Sigmoid colon (tissue), 7 donors: ENCODE measurements at places on chromosomes 16 and 17. TPM values are rescaled to one million over a fixed set of nuclear protein-coding genes. Genes with fewer than 3 reads are reported as not detected.

Gene HOXB3
- polyA plus RNA-seq: 6.2 TPM

Gene C16orf46
- 1.1 TPM for polyA plus RNA-seq

Gene OMG
- 5.4 TPM for polyA plus RNA-seq

DNA sequence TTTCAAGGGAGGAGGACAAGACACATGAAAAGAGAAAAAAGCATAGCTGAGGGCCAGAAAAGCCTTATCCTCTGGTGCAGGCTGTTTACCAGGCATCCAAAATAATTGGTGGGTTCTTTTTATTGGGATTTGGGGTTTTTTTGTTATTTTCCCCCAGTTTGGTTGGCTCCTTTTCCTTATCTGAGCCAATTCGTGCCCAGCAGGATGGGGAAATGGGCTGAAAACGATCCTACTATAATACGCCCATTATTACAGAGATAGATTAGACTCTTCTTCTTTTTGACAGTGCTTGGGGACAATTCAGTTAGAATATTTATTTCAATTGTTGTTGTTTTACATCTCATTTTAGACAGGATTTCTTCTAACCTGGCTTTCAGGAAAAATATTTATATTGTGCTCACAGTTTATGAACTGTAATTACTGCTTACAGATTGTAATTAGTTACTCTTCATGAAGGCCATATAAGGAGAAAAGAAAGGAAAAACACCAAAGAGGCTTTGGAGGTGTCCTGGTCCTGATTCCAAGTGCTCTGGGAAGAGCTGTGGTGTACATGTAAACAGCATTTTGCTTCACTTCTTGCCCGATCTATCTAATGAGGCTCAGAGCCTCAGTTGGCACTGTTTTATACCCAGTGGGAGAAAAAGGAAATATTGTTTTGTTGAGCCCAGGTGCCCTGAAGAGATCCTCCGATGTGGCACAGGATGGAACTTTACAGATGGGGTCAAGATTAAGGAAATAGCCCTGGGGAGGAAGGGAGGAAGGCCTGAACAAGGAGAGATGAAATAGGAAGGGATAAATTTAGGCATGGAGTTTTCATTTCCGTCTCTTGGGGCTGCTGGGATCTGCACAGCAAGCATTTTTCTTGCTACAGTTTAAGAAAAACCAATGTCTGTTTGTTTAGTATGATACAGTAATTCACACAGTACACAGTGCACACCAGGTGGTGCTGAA, 611 bp upstream of the ANKRD40 start:
- no peak for DNase-seq
- H3K36me3 ChIP-seq: no peaks in the 10 kb centered on the region
- peak overlapping the region; percentile 74 for H3K4me3 ChIP-seq
- peaks cover 46% of the 10 kb centered on the region for H3K4me1 ChIP-seq

GRCh38 chr17:38585056-38585917, 20.5 kb downstream of the SRCIN1 start:
- H3K27ac ChIP-seq: no peak overlapping the region
- DNase-seq: no peak
- no peak overlapping the region for H3K4me3 ChIP-seq
- H3K27me3 ChIP-seq: peaks cover 12% of the 10 kb centered on the region
- no peaks in the 10 kb centered on the region for H3K4me1 ChIP-seq

DNA sequence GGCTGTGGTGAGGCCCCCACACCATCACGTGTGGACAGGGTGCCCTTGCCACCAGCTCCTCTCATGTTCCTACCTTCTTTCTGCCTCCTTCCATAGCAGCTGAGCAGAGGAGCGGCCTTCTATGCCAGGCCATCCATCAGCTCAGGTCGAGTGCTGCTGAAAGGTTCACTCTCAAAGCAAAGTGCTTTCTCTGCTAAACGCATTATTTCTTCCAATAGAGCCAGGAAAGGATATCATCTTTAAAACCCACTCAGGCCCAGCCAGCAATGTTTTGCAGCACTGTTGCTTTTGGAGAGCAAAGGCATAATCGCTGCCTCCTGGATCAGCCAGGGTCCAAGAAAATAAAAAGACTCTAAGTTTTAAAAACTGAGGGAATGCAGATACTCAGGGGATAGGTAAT, 54.9 kb upstream of the GPRC5B start:
- no peaks in the 10 kb centered on the region for H3K4me1 ChIP-seq
- H3K4me3 ChIP-seq: no peak overlapping the region
- no peak for DNase-seq

GRCh38 chr17:51352798-51353197, 92.5 kb downstream of the UTP18 start:
- no peaks in the 10 kb centered on the region for H3K27me3 ChIP-seq
- no peak for DNase-seq
- no peak overlapping the region for H3K27ac ChIP-seq
- H3K4me1 ChIP-seq: no peaks in the 10 kb centered on the region
- H3K36me3 ChIP-seq: no peaks in the 10 kb centered on the region

GRCh38 chr17:63519116-63519881, 3.9 kb upstream of the KCNH6 start:
- DNase-seq: no peak
- no peak overlapping the region for H3K4me3 ChIP-seq
- H3K27me3 ChIP-seq: peaks cover 22% of the 10 kb centered on the region
- H3K36me3 ChIP-seq: no peaks in the 10 kb centered on the region
- H3K4me1 ChIP-seq: peaks cover 5% of the 10 kb centered on the region

DNA sequence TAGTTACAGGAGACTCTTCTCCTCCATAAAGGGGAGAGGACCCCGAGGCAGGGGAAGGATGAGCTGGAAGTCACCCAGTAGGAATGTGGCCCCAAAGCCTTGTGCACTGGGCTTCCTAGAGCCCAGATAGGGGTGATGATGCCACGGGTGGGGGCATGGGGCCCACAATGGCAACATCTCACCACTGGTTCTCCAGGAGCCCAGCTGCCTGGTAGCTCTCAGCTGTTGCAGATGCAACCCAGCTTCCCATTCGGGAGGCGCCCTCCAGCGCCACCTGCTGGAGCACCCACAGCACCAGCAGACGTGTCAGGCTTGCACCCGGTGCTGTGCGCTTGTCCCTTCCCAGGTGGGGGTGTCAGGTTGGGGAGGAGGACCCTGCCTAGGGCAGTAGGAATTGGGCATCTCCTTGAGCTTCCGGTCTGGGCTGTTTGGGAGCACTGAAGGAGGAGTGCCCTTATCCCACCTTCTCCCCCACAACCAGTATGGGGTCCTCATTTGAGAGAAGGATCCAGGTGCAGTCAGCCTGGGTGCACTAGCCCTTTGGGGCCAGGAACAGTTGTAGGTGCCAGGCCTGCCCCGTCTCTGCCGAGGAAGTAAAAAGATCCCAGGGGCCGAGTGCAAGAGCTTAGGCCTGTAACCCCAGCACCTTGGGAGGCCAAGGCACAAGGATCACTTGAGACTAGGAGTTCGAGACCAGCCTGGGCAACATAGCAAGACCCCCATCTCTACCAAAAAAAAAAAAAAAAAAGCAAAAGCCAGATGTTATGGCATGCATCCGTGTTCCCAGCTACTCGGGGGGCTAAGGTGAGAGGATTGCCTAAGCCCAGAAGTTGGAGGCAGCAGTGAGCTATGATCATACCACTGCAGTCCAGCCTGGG, 14.4 kb downstream of the CDIPT start:
- H3K4me3 ChIP-seq: no peak overlapping the region
- peak; percentile 86 for DNase-seq
- H3K36me3 ChIP-seq: peaks cover 23% of the 10 kb centered on the region
- peak overlapping the region; percentile 29 for H3K27ac ChIP-seq
- H3K27me3 ChIP-seq: no peaks in the 10 kb centered on the region

DNA sequence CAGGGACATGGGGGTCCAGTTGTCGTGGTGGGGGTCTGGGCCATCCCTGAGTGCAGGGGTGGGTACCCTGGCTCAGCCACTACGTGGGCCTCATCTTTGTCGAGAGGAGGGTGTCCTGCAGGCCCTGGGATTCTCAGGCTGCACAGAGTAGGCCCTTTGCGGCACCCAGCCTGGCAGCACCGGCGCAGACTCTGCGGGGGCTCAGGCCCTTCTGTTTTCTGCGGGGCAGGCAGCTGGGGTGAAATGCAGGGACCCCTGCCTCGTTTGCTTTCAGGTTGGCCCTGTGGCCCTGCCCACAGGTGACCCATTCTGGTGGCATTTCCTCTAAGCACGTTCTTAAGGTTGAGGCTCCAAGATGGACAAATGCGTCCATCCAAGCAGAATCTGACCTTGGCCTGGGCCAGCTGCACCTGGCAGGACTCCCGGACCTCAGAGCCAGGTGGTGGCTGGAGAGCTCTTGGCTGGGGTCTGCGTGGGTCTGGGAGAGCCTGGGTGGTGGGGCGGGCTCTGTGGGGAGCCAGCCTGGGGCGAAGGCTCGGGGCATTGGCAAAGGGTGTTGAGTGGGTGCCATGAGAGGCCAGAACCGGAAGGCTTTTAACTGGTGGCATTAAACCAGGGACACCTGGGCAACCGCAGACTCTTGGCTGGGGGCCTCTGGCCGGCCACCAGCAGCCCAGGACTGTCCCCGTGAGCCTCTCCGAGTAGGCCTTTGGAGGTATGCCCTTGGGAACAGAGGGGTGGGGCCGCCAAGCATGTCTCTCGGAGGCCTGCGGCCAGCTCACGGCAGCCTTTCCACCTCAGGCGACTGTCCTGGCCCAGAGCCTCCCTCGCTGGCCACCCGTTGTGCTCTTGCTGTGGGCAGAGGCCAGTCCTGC, 16.9 kb downstream of the PRSS27 start:
- H3K4me1 ChIP-seq: no peaks in the 10 kb centered on the region
- H3K27me3 ChIP-seq: no peaks in the 10 kb centered on the region
- no peak for DNase-seq
- no peak overlapping the region for H3K27ac ChIP-seq

DNA sequence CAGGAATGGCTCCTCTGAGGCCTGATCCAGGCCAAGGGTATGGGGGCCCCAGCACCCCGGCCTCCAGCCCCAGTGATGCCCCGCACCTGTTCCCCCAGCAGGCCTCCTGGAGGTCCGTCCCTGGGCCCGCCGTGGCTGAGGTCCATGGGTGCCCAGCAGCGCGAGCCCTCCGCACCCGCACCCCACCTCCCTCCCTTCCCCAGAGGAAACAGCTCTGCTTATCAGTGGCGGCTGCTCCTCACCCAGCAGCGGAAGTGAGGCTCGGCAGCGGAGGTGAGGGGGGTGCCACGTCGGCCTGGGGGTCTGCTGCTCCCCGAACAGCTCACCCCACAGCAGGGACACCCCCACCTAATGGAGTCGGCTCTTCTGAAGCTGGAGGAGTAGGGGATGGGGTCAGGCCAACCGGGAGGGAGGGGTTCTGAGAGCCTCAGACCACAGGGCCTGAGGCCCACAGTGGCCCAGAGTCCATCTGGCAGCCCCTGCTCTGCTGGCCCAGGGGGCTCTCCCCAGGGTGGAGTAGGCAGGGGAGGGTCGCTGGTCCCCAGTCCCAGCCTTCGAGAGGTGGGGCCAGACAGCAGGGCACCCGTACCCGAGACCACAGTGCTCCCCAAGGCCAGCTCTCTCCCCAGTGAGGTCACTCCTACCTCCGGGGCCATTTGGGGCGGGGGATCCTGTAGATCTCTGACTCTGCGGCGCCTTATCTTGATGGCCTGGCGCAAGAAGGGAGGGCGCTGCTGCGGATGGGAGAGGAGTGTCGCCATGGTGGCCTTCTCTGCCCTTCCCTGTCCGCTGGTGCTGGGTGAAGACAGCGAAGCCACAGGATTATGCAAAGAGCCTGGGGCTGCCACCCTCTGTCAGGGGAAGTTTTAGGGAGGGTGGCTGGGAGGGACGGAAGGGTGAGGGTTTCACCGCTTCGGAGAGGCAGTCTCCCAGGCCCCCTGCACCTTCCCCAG, at the start of gene UNC13D:
Gene UNC13D, minus strand, starts transcription at position 828 of the 953 bp plus-strand sequence. Its CDS starts 67 bp downstream, at position 761.
- H3K4me1 ChIP-seq: peaks cover 35% of the 10 kb centered on the region
- no peaks in the 10 kb centered on the region for H3K27me3 ChIP-seq

GRCh38 chr16:13101828-13102227, 200.4 kb downstream of the SHISA9 start:
- H3K36me3 ChIP-seq: no peaks in the 10 kb centered on the region
- H3K27ac ChIP-seq: peak overlapping the region; percentile 42
- no peak for DNase-seq

DNA sequence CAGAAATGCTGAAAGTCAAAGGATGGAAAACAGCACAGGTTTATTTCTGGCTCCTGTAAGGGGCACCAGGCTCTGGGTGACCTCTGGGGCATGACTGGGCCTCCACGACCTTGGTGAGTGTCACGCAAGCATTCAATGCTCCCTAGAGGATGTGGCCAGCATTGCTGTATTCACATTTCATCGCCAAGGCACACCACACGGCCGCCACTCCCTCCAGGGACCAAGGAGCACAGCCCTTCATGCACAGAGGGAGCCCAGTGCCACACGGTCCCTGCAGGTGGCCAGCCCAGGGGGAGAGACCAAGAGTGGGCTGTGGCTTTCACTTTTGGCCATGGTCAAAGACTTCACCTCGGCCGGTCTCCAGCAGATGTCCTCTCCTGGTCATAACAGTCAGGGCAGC, 137.4 kb upstream of the TNRC6C start:
- H3K4me3 ChIP-seq: no peak overlapping the region
- H3K4me1 ChIP-seq: no peaks in the 10 kb centered on the region
- H3K36me3 ChIP-seq: no peaks in the 10 kb centered on the region
- no peak overlapping the region for H3K27ac ChIP-seq
- no peak for DNase-seq

DNA sequence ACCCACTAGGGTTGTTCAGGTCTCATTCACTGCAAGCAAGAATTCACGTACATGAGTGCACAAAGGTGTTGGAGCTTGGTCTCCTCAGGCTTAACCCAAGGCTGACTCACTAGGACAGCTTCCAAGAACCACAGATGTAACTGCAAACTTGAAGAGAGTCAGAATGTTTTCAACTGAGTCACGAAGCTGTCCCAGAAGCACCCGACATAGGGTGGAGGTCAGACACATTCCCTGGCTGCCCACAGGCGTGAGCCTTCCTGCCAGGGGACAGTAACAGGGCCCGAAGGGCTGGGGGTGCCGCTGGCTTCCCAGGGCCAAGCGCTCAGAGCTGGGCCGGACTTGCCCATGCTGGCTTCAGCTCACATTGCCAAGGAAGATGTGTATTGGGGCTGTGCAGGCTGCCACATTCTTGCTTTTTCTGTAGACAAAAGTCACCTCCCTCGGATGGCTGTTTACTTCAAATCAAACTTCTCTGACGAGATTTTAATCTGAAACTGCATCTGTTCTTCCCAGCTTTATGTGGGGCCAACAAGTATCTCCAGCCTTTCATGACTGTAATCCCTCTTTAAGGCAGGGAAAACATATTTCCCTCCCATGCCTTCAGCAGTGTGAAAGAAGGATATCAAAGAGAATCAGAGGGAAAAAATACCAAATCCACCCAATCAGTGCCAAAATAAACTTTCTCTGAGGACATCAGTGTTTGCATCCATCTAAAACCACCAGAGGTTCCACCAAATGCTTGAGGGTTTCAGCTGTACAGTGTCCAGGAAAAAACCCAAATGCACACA, 14.3 kb downstream of the CMTM3 start:
- no peaks in the 10 kb centered on the region for H3K4me1 ChIP-seq
- peak overlapping the region; percentile 57 for H3K27ac ChIP-seq
- no peaks in the 10 kb centered on the region for H3K27me3 ChIP-seq
- H3K4me3 ChIP-seq: no peak overlapping the region
